NCI-H1436 (cell line): ENCODE measurements at places on chromosomes 6 and 20.
A peak's percentile ranks its signal among the peaks of the same experiment; 100 is the strongest.

DNA sequence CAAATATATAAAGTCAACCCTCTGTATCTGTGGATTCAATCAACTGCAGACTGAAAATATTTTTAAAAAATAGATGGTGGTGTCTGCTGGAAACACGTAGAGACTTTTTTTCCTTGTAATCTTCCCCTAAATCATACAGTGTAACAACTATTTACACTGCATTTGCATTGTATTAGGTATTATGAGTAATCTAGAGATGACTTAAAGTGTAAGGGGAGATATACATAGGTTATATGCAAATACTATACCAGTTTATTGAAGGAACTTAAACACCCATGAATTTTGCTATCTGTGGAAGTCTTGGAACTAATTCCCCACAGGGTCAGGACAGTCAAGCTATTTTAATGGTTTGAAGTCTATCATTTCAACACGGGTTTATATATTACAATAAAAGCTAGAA, 10.2 kb downstream of the HDAC2 start:
- no peak for DNase-seq

DNA sequence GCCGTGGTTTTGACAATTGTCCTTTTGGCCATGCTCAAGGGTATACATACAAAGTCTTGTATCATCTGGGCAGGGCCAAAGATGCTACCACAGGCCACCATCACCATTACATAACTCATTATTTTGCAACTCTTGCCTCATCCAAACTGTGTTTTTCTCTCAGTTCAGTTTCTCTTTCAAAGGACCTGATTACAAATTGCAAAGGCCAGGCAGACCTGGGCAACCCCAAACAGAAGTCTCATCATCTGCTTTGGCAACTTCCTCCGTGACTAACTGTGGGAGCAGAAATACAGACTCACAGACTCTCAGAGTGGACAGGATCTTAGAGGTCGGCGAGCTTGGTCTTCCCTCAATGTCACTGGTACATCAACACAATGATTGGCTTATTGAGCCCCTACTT, 117.8 kb upstream of the NEDD9 start:
- no peak for DNase-seq

DNA sequence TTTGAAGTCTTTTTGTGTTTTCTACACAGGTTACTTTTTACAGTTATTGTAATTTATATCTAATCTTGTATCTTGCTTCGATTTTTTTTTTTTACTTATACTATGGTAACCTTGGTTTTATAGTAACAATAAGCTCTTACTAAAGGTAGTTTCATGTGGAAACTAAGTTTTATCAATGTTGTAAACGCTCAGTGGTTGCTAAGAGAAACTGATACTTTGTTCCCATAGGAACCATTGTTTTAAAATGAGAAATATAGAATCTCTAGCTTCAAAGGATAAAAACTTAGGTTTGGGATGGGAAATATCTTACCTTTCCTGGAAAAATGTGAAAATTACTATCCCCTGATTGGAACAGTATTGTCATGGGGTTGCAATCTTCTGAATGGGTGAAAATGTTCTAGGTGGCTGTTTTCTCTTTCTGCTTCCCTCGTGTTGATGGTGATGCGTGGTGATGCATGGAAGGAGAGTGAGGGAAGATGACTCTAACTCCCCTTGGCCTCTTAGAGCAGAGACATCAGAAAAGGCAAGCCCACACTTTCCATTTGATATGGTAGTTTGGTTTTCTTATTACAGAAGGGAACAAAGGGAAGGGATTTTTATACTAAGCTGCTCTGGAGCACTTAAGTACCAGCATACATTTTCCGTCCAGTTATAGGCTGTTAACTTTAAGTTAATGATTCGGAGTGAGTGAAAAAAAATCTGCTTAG, 23.5 kb upstream of the BACH2 start:
- no peak for DNase-seq

DNA sequence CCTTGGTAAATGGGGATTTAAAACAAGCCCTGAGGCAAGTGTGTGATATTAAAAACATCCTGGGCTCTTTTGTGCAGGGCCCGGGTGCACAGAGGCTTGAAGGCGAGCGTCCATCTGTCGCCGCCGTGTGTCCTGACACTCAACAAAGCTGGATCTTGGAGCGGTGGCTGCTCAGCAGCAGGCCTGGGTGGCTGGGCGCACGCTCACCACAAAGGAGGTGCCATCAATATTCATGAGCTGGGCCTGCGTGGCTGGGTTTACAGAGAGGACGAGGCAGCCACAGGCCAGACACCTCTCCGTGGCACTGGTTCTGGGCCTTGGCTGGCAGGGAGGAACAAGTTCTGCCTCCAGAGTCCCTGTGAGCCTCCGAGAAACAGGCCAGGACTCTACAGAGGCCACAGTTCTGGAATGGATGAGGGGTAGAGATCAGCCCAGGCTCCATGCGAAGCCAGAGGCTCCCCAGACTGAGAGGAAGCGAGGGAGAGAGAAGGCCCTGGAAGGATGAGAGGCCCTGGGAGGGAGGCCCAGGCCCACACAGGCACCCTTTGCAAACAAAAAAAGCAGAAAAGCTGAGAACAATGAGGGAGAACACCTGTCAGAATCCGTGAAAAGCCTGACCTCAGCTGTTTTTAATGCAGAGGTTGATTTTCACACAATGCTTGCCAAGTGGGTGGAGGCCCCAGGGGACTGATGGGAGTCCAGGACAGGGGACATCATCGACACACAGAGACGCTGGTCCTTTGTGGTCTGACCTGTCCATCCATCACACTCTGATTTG, 21.9 kb downstream of the BHLHE23 start:
- peak; percentile 21 for DNase-seq
